ENCODE measurements at places on chromosomes 1 and 21.

DNA sequence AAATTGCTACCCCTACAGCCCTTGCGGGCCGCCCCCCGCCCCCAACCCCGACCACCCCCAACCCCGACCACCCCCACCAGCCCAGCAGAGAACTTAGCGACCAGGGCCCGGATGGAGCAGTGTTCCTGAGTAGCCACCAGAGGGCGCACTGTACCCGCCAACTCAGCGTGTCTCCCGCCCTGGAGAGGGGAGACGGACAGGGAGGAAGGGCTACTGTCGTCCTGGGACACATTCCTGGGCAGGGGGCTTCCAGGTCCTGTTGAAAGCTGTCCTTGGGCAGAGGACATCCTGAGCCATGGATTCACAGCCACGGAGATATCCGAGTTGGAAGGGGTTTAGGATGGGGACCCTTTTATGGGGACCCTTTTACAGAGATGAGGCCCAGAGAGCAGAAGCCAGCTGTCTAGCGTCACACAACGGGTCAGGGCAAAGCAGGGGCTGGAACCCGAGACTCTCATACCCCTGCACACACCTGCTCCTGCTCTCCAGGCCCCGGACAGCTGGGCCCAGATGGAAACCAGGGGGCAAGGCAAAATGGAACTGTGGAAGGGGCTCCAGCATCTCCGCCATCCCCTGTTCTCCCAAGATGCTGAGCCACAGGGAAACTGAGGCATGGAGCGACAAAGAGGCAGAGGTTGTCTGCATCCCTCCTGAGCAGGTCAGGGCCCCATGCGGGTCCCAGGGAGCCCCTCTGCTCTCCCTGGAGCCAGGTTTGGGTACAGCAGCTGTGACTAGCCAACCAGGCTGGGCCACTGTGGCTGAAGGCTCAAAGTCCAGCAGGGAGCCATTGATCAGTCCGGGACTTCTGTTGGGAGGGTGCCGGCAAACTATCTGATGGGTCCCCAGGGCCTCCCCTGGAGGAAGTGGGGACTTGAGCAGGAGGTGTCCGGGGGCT lies 25.0 kb upstream of the LAPTM5 start:
- DNase-seq = peak; percentile 70

GRCh38 chr1:210883821-210884220 lies 250.1 kb downstream of the KCNH1 start:
- DNase-seq = peak; percentile 76

DNA sequence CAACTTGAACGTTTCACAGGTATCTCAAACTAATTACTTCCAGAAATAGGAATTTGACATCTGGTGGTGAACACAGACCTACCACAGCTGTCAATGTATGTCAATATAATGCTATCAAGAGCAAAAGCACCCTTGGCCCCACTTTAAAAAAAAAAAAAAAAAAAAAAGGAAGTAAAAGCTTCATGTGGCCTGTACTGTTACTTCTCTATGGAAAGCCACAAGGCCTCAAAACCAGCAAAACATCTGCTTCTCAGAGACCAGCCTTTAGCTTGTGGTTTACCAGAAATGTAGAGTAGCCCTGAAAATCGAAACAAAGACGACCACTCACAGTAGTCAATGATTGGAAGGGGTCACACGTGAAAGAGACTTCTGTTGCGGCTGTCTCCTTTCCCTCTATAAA lies 109.6 kb downstream of the SLC45A1 start:
- DNase-seq = peak; percentile 64

- DNase-seq = no peak
Measured at GRCh38 chr21:46597896-46598343, 7.0 kb downstream of the S100B start.

DNA sequence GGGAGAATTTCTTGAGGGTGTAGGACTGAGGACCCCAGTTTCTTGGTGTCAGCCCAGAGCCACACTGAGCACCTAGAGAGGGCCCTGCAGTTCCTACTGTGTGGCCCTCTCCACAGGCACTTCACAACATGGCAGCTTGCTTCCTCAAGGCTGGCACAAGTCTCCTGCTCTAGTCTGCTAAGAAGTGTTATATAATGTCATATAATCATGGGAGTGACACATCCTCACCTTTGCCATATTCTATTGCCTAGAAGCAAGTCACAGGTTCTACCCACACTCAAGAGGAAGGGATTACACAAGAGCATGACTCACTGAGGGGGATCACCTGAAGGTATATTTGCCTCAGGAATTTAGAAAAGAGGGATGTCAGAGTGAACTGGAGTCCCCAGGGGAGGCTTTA lies 5.5 kb upstream of the SNX27 start:
- DNase-seq = no peak

GRCh38 chr1:7808253-7808844 lies 24.3 kb downstream of the PER3 start:
- peak; percentile 46 for DNase-seq

GRCh38 chr1:84510165-84510564 lies 3.8 kb upstream of the GNG5 start:
- no peak for DNase-seq

GRCh38 chr1:169914531-169914930 lies 20.8 kb upstream of the SCYL3 start:
- peak; percentile 3 for DNase-seq

DNA sequence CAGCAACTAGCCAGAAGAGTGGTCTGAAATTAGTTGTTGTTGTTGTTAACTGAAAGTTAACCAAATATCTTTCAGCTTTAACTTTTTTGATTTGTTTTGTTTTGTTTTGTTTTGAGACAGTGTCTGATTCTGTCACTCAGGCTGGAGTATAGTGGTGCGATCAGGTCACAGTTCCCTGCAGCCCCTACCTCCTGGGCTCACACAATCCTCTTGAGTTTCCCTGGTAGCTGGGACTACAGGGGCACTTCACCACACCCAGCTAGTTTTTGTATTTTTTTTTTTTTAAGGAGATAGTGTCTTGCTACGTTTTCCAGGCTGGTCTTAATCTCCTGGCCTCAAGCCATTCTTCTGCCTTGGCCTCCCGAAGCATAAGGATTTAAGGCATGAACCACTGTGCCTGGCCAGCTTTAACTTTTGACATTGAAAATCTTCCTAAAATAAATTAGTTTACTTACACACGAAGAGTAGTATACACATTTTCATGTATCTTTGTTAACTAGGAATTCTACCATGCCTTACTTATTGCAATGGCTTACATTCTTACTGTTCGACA lies 45.0 kb downstream of the GNG12 start:
- DNase-seq = no peak

DNA sequence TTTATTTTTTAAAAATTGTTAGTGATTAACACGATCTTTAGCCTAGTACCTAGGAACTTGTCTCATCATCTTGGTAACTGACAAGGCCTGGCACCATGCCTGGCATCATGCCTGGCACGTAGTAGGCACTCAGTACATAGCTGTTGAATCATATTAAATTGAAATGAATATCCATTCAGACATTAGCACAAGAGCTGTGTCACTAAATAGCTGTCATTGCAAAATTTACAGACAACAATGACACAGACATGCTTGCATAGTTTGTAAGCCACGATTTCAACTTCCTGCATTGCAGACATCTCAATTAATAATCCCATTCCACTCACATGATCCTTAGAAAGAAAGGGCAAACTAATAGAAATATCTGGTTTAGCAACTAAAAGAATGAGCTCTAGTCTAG lies 15.4 kb upstream of the PHACTR4 start:
- no peak for DNase-seq

GRCh38 chr1:199591468-199591867 lies 436.0 kb upstream of the NR5A2 start:
- DNase-seq = no peak

GRCh38 chr21:42670884-42671283 lies 17.5 kb downstream of the PDE9A start:
- no peak for DNase-seq

DNA sequence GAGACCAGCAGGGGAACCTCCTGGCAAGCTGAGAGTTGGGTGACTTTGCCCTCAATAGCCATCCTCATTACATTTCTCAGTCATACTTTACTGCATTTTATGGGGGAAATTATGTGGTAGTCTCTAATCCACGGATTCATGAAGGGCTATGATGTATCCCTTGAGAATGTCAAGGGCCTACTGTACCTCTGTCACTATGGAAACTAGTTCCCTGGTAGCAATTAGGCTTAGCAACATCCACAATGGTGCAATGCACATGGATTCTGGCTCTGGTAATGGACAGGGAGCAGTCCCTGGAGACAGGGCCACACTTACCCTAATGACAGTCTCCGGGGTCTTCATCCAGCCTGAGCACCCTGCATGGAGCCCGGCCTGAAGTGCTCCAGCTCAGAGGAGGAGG lies 26.5 kb downstream of the LRRN2 start:
- DNase-seq = no peak

GRCh38 chr1:1041092-1041523 lies 21.2 kb downstream of the AGRN start:
- no peak for DNase-seq

GRCh38 chr1:41783189-41783639 lies 135.5 kb downstream of the HIVEP3 start:
- DNase-seq = peak; percentile 91

- no peak for DNase-seq
Measured at GRCh38 chr21:31346256-31346821, 2.3 kb upstream of the TIAM1 start.

- DNase-seq = peak; percentile 97
Measured at GRCh38 chr1:26695356-26696118, at the start of gene ARID1A. Gene ARID1A, plus strand, starts transcription at chr1:26696015. Its CDS starts 389 bp downstream, at chr1:26696404.

DNA sequence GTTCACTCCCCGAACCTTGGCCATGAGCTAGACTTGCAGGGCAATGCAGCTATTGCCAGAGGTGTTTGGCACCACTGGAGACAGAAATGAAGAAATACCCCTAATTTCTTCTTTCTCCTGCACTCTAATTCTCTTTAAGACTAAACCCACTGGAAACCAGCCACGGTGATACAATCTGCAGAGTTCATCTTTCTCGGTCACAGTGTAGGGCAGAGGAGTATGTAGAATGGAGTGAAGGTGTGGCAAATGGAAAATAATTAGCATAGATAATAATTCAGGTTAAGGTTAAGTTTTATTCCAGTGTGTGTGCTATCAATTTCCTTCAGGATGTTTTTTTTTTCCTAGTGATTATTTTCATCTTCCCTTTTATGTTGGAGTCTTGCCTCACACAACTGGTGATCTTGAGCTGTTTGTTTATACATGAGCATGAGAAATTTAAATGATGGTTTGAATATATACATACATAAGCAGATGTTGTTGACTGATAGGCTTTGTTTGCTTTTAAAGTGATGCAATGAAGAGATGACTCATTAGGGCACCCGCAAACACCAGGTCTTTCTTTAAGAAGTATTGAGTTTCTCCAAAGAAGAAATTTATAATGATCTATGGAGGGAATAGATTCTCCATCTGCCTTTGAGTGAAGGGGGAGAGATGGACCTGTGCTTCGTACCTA lies 81.9 kb downstream of the SPATA17 start:
- no peak for DNase-seq

DNA sequence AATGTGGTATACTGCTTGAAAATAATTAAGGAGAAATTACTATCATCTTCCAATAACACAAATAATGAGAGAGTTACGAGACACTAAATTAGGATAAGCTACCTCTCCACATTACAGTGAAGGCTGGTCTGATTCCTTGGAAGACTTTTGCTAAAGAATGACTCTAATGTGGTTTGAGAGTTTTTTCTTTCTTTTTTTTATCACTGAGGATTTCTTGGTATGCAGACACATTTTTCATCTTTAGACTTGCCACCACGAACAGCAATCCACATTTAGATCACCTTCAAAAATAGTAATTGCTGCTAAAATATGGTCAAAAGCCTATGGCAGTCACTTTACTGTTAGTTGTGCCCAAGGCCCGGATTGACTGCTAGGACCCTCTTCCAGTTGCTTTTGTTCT lies 16.6 kb upstream of the TMEM35B start:
- DNase-seq = no peak

GRCh38 chr1:188931506-188931905 lies 1546.2 kb downstream of the BRINP3 start:
- no peak for DNase-seq

- DNase-seq = no peak
Measured at GRCh38 chr1:203407296-203407695, 56.4 kb upstream of the FMOD start.

DNA sequence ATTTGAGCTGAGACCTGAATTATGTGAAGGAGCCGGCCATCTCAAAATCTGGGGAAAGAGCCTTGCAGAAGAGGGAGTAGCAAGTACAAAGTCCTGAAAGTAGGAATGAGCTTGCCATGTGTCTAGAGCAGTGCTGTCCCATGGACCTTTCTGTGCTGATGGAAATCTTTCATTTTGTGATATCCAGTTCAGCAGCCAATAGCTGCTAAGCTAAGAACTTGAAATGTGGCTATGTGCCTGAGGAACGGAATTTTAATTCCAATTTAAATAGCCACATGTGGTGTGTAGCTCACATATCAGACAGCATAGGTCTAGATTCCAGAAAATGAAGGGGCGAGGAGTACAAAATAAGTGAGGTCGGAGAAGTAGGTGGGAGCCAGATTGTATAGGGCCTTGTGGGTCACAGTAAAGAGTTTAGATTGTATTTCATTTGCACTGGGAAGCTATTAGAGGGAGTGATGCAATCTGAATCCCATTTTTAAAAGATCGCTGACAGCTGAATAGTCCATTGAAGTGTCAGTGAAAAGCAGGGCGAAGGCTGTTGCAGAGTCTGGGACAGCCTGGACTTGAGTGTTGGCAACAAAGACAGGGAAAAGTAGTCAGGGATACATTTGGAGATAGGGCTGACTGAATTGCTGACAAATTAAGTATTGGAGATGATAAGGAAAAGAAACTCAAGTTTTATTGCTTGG lies 80.3 kb downstream of the TMEM200B start:
- peak; percentile 7 for DNase-seq

DNA sequence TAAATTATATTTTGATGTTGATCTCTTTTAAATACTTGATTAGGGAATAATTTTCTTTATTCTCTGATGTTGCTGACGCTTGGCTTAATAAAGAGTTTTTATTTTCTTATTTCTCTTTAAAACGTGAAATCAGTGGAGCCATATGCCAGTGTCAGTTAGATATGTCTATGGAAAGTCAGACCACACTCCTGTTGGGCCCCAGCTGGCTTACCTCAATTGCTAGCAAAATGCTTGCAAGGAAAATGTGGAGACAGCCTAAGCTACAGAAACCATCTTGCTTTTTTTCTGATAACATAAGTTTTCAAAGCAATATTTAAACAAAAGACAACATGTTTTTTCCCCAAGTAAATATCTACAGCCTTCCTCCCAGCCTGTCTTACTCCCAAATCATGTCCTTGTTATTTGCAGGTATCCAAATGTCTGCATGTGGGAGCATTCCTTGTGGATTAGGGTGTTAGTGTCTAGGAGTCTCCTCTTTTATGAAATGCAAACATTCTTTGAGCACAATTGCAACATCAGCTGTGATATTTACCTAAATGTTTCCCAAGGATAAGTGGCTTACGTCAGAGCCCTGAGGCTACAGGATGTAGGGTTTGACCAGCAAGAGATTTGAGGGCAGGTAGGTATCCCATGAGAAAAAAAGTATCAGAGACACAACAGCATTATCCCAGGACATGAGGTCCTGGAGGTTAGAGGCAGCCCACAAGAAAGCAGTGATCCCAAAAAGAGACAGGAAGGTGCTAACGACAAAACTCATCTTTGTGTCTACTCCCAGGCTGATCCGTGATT lies 117.2 kb upstream of the KCNJ15 start:
- DNase-seq = no peak

- DNase-seq = peak; percentile 13
Measured at GRCh38 chr1:171210355-171210754, 25.3 kb downstream of the FMO2 start.

GRCh38 chr1:44696789-44697345 lies 22.4 kb downstream of the ARMH1 start:
- DNase-seq = no peak
